Cardiac muscle cell (in vitro differentiated cells and primary cell): ENCODE measurements at places on chromosomes 11 and 22.

GRCh38 chr11:96841792-96842191 lies 452.0 kb downstream of the JRKL start:
- peak; percentile 17 for DNase-seq
- no peaks in the 10 kb centered on the region for H3K36me3 ChIP-seq
- no peaks in the 10 kb centered on the region for H3K4me1 ChIP-seq
- H3K4me3 ChIP-seq, result no peak overlapping the region
- H3K27ac ChIP-seq, result no peak overlapping the region

DNA sequence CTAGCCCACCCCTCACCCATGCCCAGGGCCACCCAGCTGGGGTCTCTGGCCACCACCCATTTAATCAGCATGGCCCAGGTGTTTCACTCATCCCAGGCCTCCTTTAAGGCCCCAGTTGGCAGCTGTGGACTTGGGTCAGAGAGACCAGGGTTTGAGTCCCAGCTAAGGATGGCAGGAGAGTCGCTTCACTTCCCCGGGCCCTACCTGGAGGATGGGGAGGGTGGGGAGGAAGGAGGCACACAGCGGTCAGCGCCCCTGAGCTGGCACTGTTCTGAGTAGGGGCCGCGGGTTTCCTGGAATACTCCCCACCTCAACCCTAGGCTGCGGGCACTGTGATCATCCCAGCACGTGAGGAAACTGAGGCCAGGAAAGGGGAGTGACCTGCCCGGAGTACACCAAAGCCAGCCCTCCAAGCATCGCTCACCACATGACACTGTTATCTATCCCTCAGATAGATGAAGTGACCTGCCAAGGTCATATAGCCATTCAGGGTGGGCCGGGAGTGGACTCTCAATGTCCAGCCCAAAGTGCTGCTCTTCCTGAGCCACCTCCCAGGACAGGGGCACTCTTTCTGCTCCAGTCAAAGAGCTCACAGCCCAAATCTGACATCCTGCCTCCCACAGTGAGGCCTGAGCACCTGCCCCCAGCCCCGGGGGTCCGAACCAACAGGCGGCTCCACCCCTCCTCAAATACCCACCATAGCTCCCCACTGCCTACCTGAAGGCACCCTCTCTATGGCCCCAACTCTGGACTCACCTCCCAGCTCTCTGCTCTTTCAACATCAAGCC lies 3.4 kb upstream of the ATP5MGL start:
- H3K36me3 ChIP-seq, result no peaks in the 10 kb centered on the region
- no peaks in the 10 kb centered on the region for H3K27me3 ChIP-seq
- DNase-seq, result no peak
- H3K27ac ChIP-seq, result peak overlapping the region; percentile 84
- peaks cover 55% of the 10 kb centered on the region for H3K4me1 ChIP-seq

DNA sequence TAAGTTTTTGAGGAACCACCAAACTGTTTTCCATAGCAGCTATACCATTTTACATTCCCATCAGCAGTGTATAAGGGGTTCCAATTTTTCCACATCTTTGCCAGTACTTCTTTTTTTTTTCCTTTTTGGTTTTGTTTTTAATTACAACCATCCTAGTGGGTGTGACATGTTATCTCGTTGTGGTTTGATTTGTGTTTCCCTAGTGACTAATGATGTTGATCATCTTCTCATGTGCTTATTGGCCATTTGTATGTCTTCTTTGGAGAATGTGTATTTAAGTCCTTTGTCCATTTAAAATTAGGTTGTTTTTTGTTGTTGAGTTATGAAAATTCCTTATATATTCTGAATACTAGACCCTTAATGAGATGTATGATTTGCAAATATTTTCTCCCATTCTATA lies 59.3 kb downstream of the STIM1 start:
- H3K27ac ChIP-seq, result no peak overlapping the region
- H3K36me3 ChIP-seq, result no peaks in the 10 kb centered on the region
- DNase-seq, result peak; percentile 38
- no peak overlapping the region for H3K4me3 ChIP-seq

GRCh38 chr22:26285632-26286031 lies 116.4 kb downstream of the SEZ6L start:
- no peaks in the 10 kb centered on the region for H3K36me3 ChIP-seq
- no peak overlapping the region for H3K27ac ChIP-seq
- no peaks in the 10 kb centered on the region for H3K4me1 ChIP-seq
- no peaks in the 10 kb centered on the region for H3K27me3 ChIP-seq
- H3K4me3 ChIP-seq, result no peak overlapping the region
- DNase-seq, result no peak

DNA sequence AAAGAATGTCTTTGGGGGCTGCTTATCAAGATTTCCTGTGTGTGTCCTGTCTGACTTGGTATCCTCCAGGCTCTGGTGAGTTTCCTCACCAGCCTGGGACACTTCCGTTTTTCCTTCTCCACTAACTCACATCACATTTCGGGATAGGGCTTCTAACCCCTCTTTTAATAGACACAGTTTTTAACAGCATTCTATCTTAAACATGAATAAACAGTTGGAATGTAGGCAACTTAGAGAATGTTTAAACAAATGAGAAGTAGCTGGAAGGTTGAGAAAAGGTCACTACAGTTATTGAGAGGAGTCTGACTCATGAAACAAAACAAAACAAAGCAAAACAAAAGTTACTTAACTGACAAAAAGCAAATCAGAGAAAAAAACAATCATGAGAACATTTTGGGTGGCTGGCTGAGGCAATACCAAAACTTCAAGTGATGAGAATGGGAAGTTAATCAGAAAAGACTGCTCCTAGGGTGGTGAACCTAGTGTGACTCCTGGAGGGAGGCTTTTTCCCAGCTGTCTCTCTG lies 64.7 kb upstream of the CTSC start:
- H3K27ac ChIP-seq, result no peak overlapping the region
- no peak overlapping the region for H3K4me3 ChIP-seq
- peak; percentile 69 for DNase-seq
- H3K4me1 ChIP-seq, result no peaks in the 10 kb centered on the region
- no peaks in the 10 kb centered on the region for H3K36me3 ChIP-seq

- no peaks in the 10 kb centered on the region for H3K4me1 ChIP-seq
- H3K36me3 ChIP-seq, result no peaks in the 10 kb centered on the region
- no peaks in the 10 kb centered on the region for H3K27me3 ChIP-seq
- no peak for DNase-seq
Observed at GRCh38 chr22:50102946-50103345, 13.1 kb downstream of the MOV10L1 start.

DNA sequence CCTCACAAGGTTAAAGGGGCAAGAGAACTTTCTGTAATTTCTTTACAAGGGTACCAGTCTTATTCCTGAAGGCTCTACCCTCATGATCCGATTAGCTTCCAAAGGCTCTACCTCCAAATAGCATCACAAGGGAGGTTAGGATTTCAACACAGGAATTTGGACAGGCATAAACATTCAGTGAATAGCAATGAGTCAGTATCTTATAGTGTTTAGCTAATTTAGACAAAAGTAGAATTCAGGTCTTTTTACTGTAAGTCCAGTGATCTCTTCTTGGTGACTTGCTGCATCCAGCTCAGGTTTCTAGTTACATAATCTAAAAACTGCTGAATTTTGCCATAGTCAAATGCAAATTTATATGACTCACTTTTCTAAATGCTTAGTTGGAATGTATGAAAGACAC lies 1995.6 kb upstream of the RAG2 start:
- no peaks in the 10 kb centered on the region for H3K27me3 ChIP-seq
- H3K4me1 ChIP-seq, result no peaks in the 10 kb centered on the region
- H3K27ac ChIP-seq, result no peak overlapping the region
- H3K36me3 ChIP-seq, result no peaks in the 10 kb centered on the region

DNA sequence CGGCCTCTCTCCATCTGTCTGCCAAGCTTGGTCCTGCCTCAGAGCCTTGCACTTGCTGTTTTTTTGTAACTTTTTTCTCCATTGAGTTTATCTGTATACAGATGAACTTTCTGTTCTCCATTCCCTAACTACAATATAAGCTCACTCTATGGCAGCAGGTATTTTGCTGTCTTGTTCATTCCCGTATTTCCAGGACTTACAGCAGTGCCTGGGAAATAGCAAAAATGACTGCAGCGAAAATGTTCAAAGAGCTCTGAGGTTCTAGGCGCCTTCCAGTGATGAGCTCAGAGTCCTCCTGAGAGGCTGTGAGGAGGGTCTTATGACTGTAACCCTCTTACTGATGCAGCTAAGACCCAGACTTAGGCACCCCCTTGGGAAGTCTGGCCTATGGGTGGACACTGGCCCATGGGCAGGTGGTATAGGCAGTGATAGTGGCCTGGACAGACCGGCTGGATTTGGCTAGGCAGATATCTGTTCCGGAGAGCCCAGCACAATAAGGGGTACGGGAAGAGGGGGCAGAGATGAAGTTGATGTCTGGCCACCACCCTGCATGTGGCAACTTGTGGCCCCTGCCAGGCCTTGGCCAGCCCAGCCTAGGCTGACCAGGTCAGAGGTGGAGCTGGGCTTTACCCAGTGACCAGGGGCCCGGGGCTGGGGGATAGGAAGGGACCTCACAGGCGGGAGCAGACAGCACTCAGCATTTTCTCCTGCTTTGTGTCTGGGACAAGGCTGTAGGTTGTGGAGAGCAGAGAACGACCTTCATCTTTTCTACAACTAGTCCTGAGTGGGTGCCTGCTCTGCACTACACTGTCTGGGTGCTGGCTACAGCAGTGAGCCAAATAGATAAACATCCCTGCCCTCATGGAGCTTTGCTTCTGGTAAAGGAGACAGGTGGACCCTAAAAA lies 4.6 kb downstream of the ATF4 start:
- DNase-seq, result no peak
- H3K4me1 ChIP-seq, result peaks cover 19% of the 10 kb centered on the region
- peak overlapping the region; percentile 63 for H3K27ac ChIP-seq
- no peak overlapping the region for H3K4me3 ChIP-seq
